ENCODE measurements at places on chromosomes 13 and 19. TPM values are rescaled to one million over a fixed set of nuclear protein-coding genes. Genes with fewer than 3 reads are reported as not detected.

The APC2 gene
- total RNA-seq, result 0.10 TPM

The PNKP gene
- total RNA-seq, result 131 TPM

The MFSD12 gene
- total RNA-seq, result 67.6 TPM

The LILRB1 gene
- not detected for total RNA-seq

The ADAMTS10 gene
- total RNA-seq, result 10.6 TPM

The PRSS57 gene
- not detected for total RNA-seq

The PIP5K1C gene
- total RNA-seq, result 18.7 TPM

The C5AR1 gene
- total RNA-seq, result 1.2 TPM

The LMTK3 gene
- 5.1 TPM for total RNA-seq

The COMMD6 gene
- 135 TPM for total RNA-seq

The KLK3 gene
- not detected for total RNA-seq

The SWSAP1 gene
- 3.5 TPM for total RNA-seq
